ENCODE measurements at places on chromosomes 3 and 15.

DNA sequence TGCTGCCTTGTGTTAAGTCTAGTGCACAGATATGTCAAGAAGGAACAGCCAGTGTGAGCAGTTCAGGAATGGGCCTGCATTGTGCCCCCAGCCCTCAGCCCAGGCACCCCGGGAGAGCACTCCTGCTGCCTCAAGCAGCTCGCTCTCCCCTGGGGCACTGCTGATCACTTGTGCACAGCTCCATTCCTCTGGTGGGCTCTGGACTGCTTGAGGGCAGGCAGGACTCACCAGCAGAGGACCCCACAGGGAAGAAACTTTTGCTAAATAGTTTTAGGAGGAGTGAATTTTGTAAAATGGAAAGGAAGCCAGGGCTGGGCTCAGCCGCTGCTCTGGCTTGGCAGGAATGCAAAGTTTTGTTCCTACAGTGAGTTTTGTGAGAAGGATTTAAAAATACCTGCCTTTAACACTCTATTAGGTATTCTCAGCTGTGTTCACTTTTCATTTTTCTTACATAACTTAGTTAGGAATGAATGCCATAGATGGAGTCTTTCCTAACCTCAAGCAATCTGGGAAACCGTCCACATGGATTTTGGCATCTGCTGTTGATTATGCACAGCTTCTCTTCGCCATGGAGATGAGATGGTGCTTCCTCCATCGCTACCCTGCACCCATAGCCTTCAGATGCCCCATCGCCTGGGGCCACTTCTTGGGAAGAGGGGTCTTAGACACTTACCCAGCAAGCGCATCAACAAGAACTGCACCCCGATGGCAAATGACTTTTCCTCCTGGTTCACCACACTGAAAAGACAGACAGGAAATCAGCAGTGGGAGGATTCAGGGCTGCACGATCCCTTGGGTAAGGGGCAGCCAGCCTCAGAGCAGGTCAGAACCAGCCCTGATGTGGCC, 42.3 kb upstream of the RAB6B start:
- DNase-seq, result no peak

- no peak for DNase-seq
These were observed 15.0 kb downstream of the GTF2A2 start for GRCh38 chr15:59642351-59642750.

- DNase-seq, result no peak
These were observed 54.5 kb upstream of the ARL14 start for GRCh38 chr3:160622263-160623045.

- DNase-seq, result no peak
These were observed 153.7 kb downstream of the TIGIT start for GRCh38 chr3:114447545-114447944.

- DNase-seq, result no peak
These were observed 73.2 kb downstream of the CCNL1 start for GRCh38 chr3:157086775-157087174.

DNA sequence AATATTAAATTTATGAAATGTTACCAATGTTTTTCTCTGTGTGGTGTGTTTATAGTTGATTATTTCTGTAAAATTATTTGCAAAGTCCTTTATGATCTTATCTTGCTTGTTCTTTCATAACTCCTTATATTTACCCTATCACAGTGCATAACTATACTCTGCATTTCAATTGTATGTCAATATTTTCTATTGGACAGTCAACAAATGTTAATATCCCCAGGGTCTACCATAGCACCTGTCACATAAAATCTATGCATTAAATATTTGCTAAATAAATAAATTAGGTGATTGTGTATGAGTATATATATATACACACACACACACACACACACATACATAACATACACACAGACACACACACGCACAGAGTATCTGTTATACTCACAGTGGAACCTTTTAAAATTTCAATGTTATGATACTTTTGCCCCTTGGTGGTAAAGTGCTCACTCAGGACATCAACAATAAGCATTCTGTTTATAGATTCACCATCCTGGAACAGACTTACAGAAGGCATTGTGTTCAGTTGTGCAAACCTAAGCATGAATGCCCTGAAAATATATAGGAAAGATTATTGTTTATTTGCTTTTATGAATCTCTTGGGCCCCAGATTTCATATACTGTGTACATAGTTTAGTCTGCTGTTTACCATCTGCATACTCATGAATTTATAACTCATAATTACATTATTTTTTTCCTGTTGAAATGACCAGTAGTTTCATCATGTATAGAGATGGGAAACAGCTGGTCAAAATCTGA, 443.7 kb downstream of the EPHA6 start:
- no peak for DNase-seq

DNA sequence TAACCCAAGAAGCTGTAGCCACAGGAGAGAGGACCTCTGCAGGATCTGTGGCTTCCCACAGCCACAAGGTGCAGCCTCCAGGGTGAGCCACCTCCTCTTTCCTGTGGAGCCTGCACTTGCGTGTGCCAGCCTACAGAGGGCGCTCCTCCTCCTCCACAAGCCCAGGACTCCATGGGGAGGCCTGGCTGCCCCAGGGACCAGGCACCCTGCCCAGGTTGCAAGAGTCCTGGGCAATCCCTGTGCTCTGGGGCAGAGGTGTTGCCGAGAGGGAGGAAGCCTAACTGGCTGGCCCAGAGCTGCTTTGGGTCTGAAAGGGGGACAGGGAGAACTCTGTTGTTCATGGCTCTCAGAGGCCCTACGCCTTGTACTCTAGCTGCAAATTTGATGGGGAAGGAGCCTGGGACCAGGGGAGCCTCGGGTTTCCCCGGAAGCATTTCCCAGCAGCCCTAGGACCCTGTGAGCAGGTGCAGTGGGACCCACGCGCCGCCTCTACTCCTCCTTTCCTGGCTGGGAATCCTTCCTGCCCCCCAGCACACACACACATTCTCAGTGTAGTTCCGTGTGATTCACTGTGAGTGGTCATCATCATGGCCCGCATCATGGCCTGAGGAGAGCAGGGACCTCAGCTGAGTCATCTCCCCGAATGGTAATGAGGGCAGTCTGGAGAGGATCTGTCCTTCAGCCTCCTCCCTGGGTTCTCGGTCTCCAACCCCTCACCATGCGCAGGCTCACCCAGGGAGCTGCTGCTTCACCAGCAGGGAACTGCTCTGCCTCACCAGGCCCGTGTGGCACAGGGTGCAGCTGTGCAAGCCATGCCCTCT, 24.3 kb downstream of the TBC1D21 start:
- DNase-seq, result peak; percentile 90

- DNase-seq, result no peak
These were observed 54.0 kb upstream of the NEO1 start for GRCh38 chr15:72998226-72998625.

DNA sequence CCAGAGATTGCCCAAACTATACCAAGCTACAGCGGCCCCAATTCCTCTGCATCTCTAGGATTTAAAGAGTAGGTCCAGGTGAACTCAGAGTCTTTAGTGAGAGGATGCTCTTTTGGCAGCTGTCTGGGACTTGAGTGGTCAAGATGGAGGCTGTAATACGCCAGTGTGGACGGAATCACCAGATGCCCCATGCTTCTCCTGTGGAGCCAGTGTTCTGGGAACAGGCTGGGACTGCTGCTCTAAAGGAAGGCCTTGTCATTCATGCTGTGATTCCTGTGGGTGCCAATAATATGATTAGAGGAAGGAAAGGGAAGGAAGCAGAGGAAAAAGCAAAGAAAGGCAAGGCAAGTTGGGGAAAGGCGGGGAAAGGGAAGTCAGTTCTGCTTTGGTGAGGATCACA, 17.4 kb upstream of the NOX5 start:
- no peak for DNase-seq

DNA sequence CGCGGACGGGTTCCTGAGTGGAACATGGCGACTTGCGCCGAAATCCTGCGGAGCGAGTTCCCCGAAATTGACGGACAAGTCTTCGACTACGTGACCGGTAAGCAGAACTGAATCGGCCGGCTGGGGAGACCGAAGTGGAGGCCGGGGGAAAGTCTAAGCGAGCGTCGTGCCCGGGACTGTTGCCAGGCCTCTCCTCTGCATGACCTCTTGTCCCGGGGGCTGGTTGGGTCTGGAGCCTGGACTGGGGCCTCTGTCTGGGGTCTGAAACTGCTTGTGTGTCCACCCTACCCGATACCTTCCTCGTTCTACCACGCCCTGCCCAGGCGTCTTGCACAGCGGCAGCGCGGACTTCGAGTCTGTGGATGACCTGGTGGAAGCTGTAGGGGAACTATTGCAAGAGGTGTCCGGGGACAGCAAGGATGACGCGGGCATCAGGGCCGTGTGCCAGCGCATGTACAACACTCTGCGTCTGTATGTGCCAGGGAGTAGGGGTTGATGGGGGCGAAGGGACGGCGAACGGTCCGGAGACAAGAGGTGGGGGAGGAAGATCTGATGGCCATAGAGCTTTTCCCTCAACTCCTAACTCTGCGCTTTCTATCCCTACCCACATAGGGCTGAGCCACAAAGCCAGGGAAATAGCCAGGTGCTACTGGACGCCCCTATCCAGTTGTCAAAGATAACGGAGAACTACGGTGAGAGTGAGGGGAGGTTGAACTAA, at the start of gene ABCF3:
ABCF3 (plus strand) TSS at position 16 of the 718 bp plus-strand sequence; CDS start at position 25, 9 bp downstream.
- DNase-seq, result no peak

DNA sequence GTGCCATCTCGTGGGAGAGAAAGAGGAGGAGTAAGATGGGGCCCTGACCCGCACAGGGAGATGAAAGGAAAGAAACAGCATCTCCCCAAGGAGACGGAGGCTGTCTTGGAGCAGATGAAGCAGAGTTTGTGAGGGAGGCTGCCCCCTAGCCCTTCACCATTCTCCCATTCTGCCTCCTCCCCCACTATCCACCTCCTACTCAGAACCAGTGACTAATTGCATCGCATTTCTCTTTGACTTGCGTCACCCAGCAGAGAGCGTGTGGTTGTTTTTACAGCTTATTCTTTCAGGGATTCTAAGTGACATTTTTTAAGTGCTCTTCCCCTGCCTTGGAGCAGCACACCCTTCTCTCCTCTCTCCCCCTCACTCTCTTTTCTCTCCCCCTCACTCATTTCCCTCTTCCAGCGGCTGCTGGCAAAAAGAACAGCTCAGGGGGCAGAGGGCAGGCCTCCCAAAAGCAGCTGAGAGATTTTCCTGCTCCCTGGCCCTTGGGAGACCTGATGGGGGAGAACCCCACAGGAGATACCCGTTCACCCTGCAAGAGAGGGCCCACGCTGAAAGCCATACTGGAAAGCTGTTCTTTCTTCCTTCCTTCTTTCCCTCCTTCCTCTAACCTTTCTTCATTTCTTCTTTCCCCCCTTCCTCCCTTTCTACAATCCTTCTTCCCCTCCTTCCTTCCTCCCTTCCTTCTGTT, 91.8 kb downstream of the MRPL46 start:
- DNase-seq, result no peak

- no peak for DNase-seq
These were observed 43.8 kb downstream of the HRH1 start for GRCh38 chr3:11198070-11198469.

- no peak for DNase-seq
These were observed 38.8 kb downstream of the FBXO22 start for GRCh38 chr15:75942464-75942863.

GRCh38 chr3:43390255-43390588, 103.9 kb downstream of the SNRK start:
- DNase-seq, result no peak

- no peak for DNase-seq
These were observed 101.9 kb upstream of the KCNMB2 start for GRCh38 chr3:178434206-178434805.

DNA sequence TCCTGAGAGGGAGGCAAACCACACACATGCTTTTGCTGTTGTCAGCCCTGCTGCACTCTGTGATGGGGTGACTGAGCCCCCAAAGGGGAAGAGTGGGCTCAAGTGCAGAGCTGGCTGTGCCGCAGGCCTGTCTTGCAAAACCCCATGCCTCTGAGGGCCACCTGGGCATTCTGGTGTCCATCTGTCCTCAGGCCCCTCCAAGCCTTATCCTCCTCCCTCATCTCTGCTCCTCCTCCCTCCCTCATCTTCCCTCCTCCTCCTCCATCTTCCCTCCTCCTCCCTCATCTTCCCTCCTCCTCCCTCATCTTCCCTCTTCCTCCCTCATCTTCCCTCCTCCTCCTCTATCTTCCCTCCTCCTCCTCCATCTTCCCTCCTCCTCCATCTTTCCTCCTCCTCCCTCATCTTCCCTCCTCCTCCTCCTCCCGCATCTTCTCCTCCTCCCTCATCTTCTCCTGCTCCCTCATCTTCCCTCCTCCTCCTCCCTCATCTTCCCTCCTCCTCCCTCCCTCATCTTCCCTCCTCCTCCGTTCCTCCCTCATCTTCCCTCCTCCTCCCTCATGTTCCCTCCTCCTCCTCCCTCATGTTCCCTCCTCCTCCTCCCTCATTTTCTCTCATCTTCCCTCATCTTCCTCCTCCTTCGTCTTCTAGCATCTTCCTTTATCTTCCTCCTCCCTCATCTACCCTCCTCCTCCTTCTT, 40.6 kb downstream of the CHDH start:
- DNase-seq, result no peak

DNA sequence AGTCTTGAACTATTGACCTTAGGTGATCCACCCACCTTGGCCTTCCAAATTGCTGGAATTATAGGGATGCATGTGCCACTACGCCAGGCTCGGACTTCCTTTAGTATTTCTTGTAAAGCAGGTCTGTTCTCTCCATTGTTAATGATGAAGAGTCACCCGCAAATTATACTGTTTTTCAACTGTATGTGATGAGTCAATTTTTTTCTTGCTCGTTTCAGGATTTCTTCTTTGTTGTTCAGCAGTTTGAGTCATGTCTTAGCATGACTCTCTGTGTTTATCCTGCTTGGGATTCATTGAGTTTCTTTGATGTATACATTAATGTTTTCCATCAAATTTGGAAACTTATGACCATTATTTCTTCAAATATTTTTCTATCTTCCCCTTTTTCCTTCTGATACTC, 28.9 kb downstream of the GRAMD1C start:
- no peak for DNase-seq

- no peak for DNase-seq
These were observed 1.1 kb downstream of the MYH15 start for GRCh38 chr3:108509263-108509662.

- DNase-seq, result no peak
These were observed 125.3 kb downstream of the IL5RA start for GRCh38 chr3:2984831-2985220.

DNA sequence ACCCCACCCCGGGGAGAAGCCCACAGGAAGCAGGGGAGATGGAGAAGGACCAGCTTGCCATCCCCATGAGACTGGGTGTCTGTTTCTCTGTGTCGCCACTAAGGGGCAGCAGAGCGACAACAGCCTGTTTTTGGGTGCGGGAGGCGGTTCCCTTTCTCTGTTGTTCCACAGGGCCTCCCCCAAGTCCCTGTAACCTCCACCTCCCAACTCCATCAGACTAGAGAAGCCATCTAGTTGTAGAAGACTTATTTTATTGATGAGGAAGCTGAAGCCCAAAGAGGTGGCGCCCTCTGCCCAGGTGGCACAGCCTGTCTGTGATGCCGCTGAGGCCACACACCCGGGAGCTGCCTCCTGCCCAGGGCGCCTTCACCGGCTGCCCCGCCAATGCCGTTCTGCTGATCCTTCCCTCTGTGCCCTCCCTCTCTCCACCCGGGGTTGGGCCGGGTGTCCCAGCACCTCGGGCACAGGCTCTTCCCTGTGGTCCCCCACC, 3.9 kb upstream of the CCDC9B start:
- no peak for DNase-seq

GRCh38 chr3:120433662-120434331, 17.0 kb downstream of the FSTL1 start:
- no peak for DNase-seq

GRCh38 chr15:33454346-33454745, 143.6 kb downstream of the RYR3 start:
- DNase-seq, result no peak

- DNase-seq, result no peak
These were observed 25.5 kb downstream of the OSBPL10 start for GRCh38 chr3:31955581-31955980.

GRCh38 chr15:40084650-40085049, 24.0 kb downstream of the BMF start:
- no peak for DNase-seq

GRCh38 chr3:48215019-48215418, 8.3 kb upstream of the CAMP start:
- DNase-seq, result no peak

Data from T-helper 2 cell (primary cell).